ENCODE measurements at places on chromosomes 6 and 20.

DNA sequence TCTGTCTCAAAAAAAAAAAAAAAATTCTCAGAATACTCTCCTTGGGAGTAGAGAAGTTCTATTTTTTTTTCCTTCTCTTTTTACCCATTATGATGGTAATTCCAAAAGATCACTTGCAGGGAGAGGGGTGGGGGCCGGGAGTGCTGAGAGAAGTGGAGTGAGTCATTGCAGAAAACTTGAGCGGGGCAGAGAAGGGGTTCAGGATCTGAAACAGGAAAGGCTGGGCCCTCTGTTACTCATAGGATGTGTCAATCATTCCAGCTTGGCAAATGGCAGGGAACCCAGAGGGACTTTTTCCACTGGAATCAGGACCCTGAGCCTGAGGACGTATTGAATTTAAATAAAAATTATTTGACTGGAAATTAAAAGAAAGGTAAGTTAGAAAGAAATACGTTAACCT lies 111.4 kb upstream of the ARMC2 start:
- DNase-seq = no peak

- DNase-seq = no peak
These were observed 159.4 kb downstream of the SIM1 start for GRCh38 chr6:100305209-100305869.

GRCh38 chr6:82979657-82980056 lies 86.0 kb downstream of the UBE3D start:
- no peak for DNase-seq

- no peak for DNase-seq
These were observed 25.2 kb downstream of the TFAP2B start for GRCh38 chr6:50843842-50844241.

DNA sequence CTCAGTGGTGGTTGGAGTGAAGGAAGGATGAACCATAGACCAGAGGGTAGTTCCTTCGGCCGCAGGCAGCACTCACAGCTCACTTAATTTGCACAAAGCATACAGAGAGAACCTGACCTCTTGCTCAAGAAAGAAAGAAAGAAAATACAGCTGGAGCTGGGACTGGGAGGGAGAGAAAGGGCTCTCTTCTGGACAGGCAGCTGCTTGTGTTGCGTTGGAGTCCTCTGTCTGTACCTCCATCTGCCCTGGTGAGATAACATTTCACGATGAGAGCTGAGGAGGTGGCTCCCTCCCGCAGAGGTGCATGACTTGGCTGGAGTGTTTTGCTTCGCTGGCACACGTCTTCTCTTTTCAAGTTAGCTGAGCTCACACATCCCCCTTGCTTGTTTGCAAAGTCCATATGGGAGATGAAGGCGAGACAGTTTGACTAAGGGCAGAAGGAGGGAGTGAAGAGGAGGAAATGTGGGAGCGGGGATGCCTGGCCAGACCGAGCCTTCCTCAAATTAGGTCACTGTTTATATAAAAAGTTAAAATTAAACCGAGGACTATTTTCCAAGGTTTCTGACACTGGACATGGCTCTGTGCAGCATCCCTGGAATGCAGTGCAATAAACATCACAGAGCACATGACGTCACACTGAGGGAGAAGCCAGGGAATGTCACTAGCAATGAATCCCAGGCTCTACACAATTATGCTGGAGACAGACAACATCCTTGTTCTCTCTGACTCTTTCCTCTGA lies 359.4 kb downstream of the CD83 start:
- no peak for DNase-seq

GRCh38 chr20:53902968-53903651 lies 167.3 kb downstream of the BCAS1 start:
- DNase-seq = no peak

- DNase-seq = no peak
These were observed 46.4 kb downstream of the CNR1 start for GRCh38 chr6:88119769-88120168.

GRCh38 chr6:52641388-52641787 lies 29.5 kb upstream of the TMEM14A start:
- no peak for DNase-seq

- no peak for DNase-seq
These were observed 196.9 kb downstream of the DST start for GRCh38 chr6:56445818-56446217.

GRCh38 chr6:104182811-104183210 lies 676.9 kb downstream of the HACE1 start:
- DNase-seq = no peak

DNA sequence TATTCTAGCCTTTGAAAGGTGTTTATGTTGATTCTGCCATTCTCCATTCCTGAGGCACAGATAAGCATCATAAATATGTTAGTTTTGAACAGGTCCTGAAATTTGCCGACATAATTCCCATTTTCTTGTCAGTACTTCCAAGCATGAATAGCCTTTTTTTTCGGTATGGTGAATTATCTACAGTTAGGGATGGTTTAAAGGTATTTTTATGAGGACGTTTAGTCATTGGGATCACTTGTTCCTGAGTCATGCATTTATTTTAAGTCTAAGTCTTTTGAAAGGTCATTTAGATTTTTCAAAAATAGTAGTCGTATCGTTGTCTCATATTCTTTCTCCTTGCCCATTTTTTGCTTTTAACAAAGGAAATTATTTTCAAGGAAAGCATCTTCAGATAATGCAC lies 98.7 kb downstream of the PHACTR3 start:
- DNase-seq = no peak

All from vagina (tissue), 2 donors.